ENCODE measurements at places on chromosomes 3 and 15.

DNA sequence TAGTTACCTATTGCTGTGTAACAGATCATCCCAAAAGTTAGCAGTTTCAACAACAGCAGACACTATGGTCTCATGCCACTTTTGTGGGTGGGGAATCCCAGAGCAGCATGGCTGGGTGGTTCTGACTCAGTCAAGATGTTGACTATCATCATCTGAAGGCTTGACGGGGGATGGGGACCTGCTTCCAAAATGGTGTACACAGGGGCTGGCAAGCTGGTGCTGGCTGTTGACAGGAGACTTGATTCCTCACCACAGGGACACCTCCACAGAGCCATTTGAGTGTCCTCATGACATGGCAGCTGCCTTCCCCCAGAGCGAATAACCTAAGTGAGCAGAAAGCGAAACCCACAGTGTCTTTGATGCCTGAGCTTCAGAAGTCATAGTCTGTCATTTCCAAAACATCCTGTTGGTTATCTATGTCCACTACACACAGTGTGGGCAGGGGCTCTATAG lies 19.1 kb downstream of the DNAJB8 start:
- no peak for DNase-seq

DNA sequence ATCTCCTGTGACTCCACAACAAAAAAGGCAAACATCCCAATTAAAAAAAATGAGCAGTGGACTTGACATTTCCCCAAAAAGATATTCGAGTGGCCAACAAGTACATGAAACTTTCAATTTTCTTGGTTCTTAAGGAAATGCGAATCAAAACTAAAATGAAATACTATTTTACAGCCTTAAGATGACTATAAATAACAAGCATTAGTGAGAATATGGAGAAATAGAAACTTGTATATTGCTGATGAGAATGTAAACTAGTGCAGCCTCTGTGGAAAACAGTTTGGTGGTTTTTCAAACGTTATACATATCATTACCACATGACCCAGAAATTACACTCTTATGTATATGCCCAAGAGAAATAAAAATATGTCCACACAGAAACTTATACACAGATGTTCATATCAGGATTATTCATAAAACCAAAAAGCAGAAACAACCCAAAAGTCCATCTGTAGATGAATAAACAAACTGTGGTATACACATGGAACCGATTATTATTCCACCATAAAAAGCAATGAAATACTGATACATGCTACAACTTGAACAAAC lies 153.2 kb upstream of the GPR149 start:
- no peak for DNase-seq

- no peak for DNase-seq
Measured at GRCh38 chr15:20294651-20295237, 246.9 kb downstream of the GOLGA6L6 start.

DNA sequence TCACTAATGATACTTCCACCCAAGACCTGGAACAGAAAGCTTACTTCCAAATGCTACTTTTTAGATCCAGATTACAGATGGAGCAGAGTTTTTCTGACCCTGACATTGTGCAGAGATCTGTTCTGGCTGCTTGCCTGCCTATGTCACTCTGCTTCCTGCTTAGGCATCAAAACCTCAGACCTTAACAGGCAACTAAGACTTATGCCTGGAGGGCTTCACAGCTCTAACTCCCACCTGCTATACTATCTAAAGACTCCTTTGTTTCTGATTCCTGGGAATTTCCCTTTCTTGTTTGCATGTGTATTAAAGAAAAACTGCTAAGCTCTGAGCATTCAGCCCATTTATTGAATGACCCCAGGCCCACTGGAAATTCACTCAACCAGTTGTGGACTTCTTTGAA lies 157.4 kb upstream of the NPHP3 start:
- DNase-seq, result no peak

GRCh38 chr15:39499042-39499441 lies 81.8 kb upstream of the THBS1 start:
- no peak for DNase-seq

GRCh38 chr3:127804141-127804540 lies 18.2 kb downstream of the MGLL start:
- no peak for DNase-seq

DNA sequence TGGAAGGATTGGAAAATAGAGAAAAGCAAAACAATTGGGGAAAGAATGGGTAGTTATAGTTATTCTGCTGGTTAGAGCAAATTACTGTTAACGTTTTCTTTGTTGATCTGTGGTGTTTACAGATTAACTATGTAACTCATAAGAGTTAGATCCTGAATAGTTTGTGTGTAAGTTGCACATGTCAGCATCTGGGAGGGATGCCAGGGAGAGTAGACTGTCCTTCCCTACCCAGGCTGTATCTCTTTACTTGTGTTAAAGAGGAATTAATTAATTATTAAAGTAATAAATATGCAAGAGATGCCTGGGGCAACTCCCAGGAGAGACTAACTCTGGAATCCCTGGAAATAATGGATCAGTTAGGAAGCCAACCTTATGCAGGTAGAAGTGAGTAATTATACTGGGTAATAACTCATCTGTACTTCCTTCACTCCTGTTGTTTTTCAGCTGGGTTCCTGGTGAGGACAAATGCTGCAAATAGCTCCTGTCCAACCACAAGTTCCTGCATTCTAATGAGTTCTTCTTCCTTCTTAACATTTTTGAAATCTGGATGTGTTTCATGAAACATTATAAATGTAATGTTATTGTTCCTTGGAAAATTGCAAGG lies 18.9 kb downstream of the GHRL start:
- DNase-seq, result no peak

GRCh38 chr3:126344380-126345041 lies 12.7 kb downstream of the KLF15 start:
- no peak for DNase-seq

GRCh38 chr3:133478624-133479023 lies 78.8 kb downstream of the BFSP2 start:
- DNase-seq, result no peak

DNA sequence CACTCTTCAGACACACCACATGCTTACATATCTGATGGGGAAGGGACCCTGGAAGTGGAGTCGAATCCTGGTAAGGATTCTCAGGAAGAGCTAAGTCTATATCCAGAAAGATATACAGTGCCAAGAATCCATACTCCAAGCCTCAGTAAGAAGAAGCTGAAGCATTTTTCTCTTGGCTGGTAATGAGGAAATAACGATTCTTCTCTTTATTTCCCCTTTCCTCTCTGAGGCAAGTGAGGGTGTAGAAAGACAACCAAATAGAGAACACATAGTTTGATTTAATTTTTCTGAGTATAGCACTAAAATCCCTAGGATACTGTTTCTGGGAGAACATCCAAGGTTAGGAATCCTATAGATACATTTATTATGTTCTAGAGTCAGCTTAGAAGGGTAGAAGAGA lies 857.3 kb downstream of the TUSC7 start:
- no peak for DNase-seq

GRCh38 chr15:37046876-37047614 lies 53.3 kb downstream of the MEIS2 start:
- no peak for DNase-seq

- DNase-seq, result no peak
Measured at GRCh38 chr3:112379020-112379690, 46.2 kb downstream of the CD200 start.

- DNase-seq, result no peak
Measured at GRCh38 chr3:100798012-100798411, 88.7 kb downstream of the TFG start.

DNA sequence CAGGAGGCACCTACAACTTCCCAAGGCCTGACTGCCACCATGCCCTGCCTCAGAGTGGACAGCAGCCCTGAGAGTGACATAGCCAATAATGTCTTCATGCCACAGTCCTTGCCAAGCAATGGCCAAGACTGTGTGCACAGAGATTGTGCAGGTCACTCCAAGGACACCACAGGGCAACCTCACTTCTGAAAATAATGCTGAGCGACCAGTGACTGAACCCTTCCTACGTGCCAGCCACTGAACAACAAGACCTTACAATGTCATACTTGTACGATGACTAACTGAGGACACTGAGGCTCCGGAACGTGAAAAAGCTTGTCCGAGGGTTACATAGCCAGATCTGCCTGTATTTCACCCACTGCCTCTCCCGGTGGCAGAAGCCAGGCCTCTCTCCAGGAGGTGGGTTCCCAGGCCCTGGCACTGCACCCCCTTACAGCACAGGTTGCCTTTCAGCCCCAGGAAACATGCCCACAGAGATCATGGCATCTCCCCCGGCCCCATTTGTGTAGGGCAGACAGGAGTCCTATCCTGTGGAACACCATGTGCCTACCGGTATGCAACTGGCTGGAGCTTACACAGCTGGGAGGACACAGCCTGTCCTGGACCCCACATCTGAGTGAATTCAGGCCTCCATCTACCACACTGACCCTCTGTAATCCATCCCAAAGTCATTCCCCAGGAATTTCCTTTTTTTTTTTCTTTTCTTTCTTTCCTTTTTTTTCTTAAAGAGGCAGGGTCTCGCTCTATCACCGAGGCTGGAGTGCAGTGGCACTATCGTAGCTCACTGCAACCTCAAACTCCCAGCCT lies 72.3 kb downstream of the SLC12A8 start:
- DNase-seq, result no peak

DNA sequence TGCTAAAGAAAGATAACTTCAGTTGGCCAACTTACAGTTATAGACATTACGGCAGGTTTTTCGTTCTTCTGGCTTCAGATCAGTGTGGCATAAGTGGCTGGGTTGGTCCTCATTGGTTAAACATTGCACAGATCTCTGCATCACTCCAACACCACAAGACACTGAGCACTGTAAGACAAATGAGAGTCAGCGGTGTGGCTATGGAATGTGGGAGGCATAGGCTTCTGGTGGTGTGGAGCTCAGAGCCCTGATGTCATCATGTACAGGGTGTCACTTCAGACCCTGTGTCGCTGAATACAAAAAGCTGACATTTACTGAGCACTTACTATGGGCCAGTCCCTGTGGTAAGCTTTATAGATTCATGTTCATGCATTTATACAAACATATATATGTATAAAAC lies 146.0 kb downstream of the ADAMTS9 start:
- DNase-seq, result no peak

DNA sequence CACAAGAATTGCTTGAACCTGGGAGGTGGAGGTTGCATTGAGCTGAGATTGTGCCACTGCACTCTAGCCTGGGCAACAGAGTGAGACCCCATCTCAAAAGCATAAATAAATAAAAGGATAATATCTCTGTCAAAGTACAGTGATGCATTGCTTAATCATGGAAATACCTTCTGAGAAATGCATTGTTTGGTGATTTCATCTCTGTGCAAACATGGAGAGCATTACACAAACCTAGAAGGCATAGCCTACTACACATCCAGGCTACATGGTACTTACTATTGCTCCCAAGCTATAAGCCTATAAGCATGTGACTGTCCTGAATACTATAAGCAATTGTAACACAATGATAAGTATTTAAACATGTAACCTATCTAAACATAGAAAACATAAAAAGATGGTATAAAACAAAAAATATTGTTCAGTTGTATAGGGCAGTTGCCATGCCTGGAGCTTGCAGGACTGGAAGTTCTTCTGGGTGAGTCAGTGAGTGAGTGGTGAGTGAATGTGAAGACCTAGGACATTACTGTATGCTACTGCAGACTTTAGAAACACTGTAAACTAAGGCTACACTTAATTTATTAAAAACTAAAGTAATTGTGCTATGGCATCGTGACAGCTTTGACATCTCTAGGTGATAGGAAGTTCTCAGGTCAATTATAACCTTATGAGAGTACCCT lies 93.6 kb upstream of the SNRPN start:
- DNase-seq, result no peak

DNA sequence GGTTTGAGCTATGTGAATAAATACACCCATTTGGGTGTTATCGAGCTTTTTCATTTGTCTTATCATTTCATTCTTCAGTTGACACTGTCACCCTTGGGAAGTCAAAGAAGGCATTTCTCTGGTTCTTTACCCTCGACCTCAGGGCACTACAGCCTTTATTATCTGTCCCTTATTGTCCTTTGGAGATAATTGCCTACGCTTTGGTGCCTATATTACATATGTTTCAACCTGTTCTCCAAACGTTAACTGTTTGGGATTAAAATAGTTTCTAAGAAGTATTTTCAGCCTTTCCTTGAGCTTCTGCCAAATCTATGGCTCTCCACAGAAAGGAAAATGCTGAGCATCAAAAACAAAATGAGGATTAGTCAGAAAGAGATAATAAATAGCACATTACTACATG lies 395.4 kb upstream of the ADAMTS9 start:
- no peak for DNase-seq

DNA sequence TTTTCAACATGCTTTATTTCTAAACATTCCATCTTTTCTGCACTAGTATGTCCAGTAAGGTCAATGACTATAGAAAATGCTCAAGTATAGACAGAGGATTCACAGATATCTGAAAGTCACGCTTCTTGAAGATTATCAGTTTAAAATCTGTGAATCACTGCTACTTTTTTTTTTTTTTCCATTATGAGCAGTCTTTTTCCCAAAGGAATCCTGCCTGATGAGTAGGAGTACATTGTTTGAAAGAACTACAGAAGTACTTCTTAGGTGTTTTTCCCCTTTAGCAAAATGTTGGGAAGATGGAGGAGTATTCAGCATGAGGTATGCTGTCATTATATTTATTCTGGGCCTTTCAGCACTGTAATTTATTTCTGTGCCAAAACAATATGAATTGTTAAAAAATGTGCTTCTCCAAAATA lies 266.2 kb downstream of the NLGN1 start:
- no peak for DNase-seq

GRCh38 chr3:124920718-124921117 lies 13.8 kb downstream of the MUC13 start:
- no peak for DNase-seq

GRCh38 chr3:9727041-9727595 lies 4.4 kb upstream of the BRPF1 start:
- peak; percentile 53 for DNase-seq

- DNase-seq, result no peak
Measured at GRCh38 chr15:89495638-89496145, 691 bp downstream of the RHCG start.

DNA sequence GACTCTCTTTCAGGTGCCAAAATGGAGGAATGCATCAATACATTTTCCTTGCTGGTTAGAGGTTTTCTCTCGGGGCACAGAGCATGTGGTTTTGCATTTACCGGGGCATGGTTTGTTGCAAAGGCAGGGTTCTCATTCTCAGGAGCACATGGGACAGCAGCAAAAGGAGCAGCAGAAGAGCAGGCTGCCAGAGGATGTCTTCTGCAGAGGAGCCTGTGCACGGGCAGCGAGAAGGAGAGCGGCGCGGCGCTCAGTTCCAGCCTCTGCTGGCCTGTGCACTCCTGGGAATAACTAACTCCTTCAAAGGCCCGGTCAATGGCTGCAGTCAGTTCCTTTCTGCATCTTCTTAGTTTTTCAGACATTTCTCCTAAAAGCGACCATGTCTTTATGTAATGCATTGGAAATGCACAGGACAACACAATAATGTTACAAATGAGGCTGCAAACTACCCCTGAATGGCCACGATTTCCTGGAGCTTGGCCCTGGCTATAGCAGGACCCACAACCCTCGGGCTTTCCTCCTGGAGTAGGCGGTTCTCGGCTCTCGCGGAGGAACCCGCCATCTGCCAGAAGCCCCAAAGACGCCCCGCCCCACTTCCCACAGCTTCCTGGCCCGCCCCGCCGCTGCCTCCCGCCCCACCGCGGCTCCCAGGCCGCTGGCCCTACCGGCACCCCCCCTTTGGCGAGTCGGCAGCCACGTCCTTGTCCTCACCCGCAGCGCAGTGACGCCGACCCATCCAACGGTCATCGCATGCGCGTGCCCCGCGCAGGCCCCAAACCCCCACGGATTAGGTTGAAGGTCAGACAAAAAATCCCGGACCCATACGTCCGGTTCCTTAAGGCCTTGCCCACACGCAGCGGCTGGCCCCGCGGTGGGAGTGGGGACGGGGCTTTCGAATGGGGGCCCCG lies at the start of gene C3orf62:
Gene C3orf62 (minus strand): TSS at position 758 of the 908 bp plus-strand sequence. CDS start 360 bp downstream, at position 398.
- DNase-seq, result no peak

- DNase-seq, result no peak
Measured at GRCh38 chr3:79354179-79354688, 413.6 kb downstream of the ROBO1 start.

GRCh38 chr15:69391046-69391757 lies 22.9 kb upstream of the KIF23 start:
- DNase-seq, result no peak

Measured in SW 1271 (cell line).